Hindlimb muscle (tissue), 1 donor: ENCODE measurements at places on chromosomes 12 and 14. TPM values are rescaled to one million over a fixed set of nuclear protein-coding genes. Genes with fewer than 3 reads are reported as not detected.

- no peak for DNase-seq
Observed at GRCh38 chr14:28083389-28083788, 683.2 kb upstream of the FOXG1 start.

GRCh38 chr14:96205059-96205977, 679 bp downstream of the BDKRB2 start:
- DNase-seq, result no peak

GRCh38 chr12:104480012-104480411, 23.3 kb downstream of the CHST11 start:
- no peak for DNase-seq

- DNase-seq, result no peak
Observed at GRCh38 chr14:24132061-24132685, 1.7 kb downstream of the FITM1 start.

GRCh38 chr12:116370004-116370404, 92.5 kb upstream of the MED13L start:
- no peak for DNase-seq

GRCh38 chr12:52086366-52086765, 6.9 kb downstream of the SMIM41 start:
- DNase-seq, result no peak

DNA sequence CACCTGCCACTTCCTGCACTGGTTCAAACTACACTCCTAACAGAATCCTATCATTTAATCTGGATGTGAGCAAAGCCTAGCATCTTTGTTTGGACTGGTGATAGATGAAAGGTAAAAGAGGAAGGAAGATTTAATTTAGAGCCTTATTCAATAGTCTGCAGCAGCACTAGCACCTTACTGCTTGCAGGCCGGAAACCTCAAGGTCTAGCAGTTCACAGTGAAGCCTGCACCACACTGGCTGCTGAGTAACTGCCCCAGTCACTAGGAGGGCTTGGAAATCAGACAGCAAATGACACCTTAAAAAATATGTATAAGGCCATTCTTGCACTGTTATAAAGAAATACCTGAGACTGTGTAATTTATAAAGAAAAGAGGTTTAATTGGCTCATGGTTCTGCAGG, 358.0 kb downstream of the DAD1 start:
- DNase-seq, result no peak

GRCh38 chr14:104298458-104298857, 160.1 kb downstream of the KIF26A start:
- DNase-seq, result no peak

The SPIC gene
- polyA plus RNA-seq, result not detected

The PIWIL1 gene
- 0.09 TPM for polyA plus RNA-seq
